ENCODE measurements at places on chromosomes 4 and X. TPM values are rescaled to one million over a fixed set of nuclear protein-coding genes. Genes with fewer than 3 reads are reported as not detected.

DNA sequence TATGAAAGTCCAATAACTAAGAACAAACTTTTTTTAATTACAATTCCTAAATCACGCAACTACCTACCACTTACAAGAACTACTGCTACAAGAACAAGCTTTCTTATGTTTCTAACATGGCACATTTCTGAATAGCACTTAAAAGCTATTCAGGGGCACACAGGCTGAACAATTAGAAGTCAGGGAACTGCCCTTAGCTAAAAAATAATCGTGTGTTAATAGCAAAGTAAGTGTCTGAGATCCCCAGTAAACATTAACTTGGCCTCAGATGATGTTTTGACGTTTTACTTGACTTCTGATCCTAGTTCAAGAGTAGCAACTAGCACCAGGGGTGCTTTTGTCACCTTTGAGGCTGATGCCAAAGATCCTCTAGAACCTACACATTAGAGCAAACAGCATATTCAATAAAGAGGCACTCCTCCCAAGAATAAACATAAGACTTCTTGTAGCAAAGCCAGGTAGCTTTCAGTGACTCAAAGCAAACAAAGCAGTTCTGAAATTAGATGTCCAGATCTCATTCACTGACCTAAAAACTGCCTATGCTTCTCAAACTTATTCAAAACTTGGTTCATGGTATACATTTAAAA is 16.2 kb downstream of the SPOCK3 start:
- no peak for DNase-seq
- H3K36me3 ChIP-seq: no peaks in the 10 kb centered on the region
- H3K27ac ChIP-seq: no peak overlapping the region
- H3K27me3 ChIP-seq: no peaks in the 10 kb centered on the region
- no peaks in the 10 kb centered on the region for H3K4me1 ChIP-seq
- H3K4me3 ChIP-seq: no peak overlapping the region

- peak; percentile 62 for DNase-seq
- H3K27me3 ChIP-seq: no peaks in the 10 kb centered on the region
- no peaks in the 10 kb centered on the region for H3K4me1 ChIP-seq
- H3K4me3 ChIP-seq: no peak overlapping the region
- no peak overlapping the region for H3K27ac ChIP-seq
These were observed 5.2 kb upstream of the SORCS2 start for GRCh38 chr4:7187168-7187535.

DNA sequence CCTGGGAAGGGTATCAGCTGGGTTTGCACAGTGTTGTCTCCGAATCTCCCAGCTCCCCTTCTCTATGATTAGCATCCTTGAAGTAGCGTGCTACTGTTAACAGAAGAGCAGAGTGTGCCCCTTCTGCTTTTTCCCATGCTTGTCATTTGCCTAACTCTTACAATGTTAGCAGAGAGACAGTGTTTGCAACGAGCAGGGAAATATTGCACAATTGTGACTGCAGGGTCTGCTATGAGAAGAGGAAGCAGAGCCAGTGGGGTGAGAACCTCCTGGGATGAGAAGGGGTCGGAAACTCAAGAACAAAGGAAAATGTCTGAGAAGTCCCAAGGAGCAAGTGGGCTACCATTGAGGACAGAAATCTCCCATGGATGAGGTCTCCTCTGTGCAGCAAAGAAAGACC is 7.8 kb upstream of the CHRNA9 start:
- H3K4me1 ChIP-seq: no peaks in the 10 kb centered on the region
- DNase-seq: no peak
- no peaks in the 10 kb centered on the region for H3K27me3 ChIP-seq

- peak; percentile 69 for DNase-seq
- H3K36me3 ChIP-seq: no peaks in the 10 kb centered on the region
- no peaks in the 10 kb centered on the region for H3K27me3 ChIP-seq
These were observed 143.9 kb downstream of the BCOR start for GRCh38 chrX:39953879-39954278.

Gene TLR3
- total RNA-seq: 6.2 TPM

Gene SLITRK4
- 3.3 TPM for total RNA-seq

- H3K36me3 ChIP-seq: no peaks in the 10 kb centered on the region
- no peaks in the 10 kb centered on the region for H3K27me3 ChIP-seq
- no peak for DNase-seq
These were observed 29.4 kb upstream of the KIAA0232 start for GRCh38 chr4:6753103-6753560.

Gene SMR3B
- not detected for total RNA-seq

Gene CLDN22
- total RNA-seq: not detected

Gene HERC6
- total RNA-seq: 9.5 TPM

Gene NUDT9
- total RNA-seq: 22.2 TPM

Gene BTK
- total RNA-seq: 21.0 TPM

- no peak for DNase-seq
- no peaks in the 10 kb centered on the region for H3K27me3 ChIP-seq
- no peak overlapping the region for H3K4me3 ChIP-seq
- no peak overlapping the region for H3K27ac ChIP-seq
- H3K4me1 ChIP-seq: no peaks in the 10 kb centered on the region
- no peaks in the 10 kb centered on the region for H3K36me3 ChIP-seq
These were observed 82.4 kb downstream of the DLG3 start for GRCh38 chrX:70527053-70527452.

DNA sequence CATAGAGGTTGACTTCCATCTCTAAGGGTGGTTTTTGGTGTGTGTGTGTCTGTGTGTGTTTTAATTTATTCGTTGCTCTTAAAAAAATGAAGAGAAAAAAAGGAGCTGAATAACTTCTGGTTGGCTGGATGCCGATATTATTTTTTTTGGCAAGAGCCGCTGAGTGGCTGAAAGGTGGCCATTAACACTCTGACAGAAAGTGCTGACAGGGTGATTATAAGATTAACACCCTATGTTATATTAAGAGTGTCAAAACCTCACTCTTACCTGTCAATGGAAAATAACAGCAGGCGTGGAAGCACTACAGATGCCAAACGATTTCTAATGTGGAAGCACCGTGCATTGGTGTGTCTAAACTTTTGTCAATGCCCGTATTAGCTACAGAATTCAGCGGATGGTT is 622.5 kb downstream of the ANKRD50 start:
- no peak overlapping the region for H3K27ac ChIP-seq
- no peaks in the 10 kb centered on the region for H3K36me3 ChIP-seq
- no peak for DNase-seq
- H3K27me3 ChIP-seq: no peaks in the 10 kb centered on the region

- no peak for DNase-seq
- no peaks in the 10 kb centered on the region for H3K4me1 ChIP-seq
- no peaks in the 10 kb centered on the region for H3K27me3 ChIP-seq
- H3K4me3 ChIP-seq: no peak overlapping the region
These were observed 92.3 kb downstream of the RLIM start for GRCh38 chrX:74521961-74522751.

DNA sequence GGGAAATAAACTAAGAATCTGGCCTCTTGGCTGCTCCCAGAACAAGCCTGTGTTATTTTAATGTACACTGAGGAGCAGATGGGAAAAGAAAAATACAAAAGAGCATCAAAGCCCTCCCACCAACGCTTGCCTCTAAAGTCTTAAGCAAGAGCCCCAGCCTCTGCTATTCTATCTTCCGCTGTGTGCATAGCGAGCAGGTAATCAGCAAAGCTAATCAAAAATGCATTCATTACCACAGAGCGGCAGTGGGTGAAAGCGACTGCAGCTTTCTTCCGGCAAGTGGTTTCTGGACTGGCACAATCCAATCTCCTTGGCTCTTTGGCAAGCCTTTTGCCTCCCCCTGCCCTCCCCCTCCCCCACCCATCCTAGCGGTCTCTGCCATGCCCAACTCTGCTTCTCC is 13.5 kb upstream of the GRIA3 start:
- H3K27ac ChIP-seq: no peak overlapping the region
- no peak overlapping the region for H3K4me3 ChIP-seq
- no peaks in the 10 kb centered on the region for H3K27me3 ChIP-seq
- no peaks in the 10 kb centered on the region for H3K36me3 ChIP-seq

GRCh38 chr4:41561244-41561643 is 23.3 kb downstream of the LIMCH1 start:
- no peak overlapping the region for H3K4me3 ChIP-seq
- no peak for DNase-seq
- no peaks in the 10 kb centered on the region for H3K27me3 ChIP-seq
- no peak overlapping the region for H3K27ac ChIP-seq
- H3K4me1 ChIP-seq: peaks cover 13% of the 10 kb centered on the region

GRCh38 chr4:182010876-182011275 is 232.3 kb upstream of the TENM3 start:
- H3K27me3 ChIP-seq: no peaks in the 10 kb centered on the region
- H3K4me3 ChIP-seq: no peak overlapping the region

Gene MAGEB18
- total RNA-seq: not detected

GRCh38 chr4:2274320-2275043 is 12.6 kb upstream of the MXD4 start:
- H3K27ac ChIP-seq: no peak overlapping the region
- no peak overlapping the region for H3K4me3 ChIP-seq
- H3K4me1 ChIP-seq: no peaks in the 10 kb centered on the region
- no peaks in the 10 kb centered on the region for H3K36me3 ChIP-seq

- no peaks in the 10 kb centered on the region for H3K27me3 ChIP-seq
- H3K36me3 ChIP-seq: no peaks in the 10 kb centered on the region
- no peak for DNase-seq
- H3K27ac ChIP-seq: no peak overlapping the region
- H3K4me1 ChIP-seq: no peaks in the 10 kb centered on the region
- H3K4me3 ChIP-seq: no peak overlapping the region
These were observed 238.2 kb downstream of the C4orf33 start for GRCh38 chr4:129334136-129334535.

Gene CXCL3
- total RNA-seq: 3.2 TPM

Gene MID2
- total RNA-seq: 23.3 TPM

DNA sequence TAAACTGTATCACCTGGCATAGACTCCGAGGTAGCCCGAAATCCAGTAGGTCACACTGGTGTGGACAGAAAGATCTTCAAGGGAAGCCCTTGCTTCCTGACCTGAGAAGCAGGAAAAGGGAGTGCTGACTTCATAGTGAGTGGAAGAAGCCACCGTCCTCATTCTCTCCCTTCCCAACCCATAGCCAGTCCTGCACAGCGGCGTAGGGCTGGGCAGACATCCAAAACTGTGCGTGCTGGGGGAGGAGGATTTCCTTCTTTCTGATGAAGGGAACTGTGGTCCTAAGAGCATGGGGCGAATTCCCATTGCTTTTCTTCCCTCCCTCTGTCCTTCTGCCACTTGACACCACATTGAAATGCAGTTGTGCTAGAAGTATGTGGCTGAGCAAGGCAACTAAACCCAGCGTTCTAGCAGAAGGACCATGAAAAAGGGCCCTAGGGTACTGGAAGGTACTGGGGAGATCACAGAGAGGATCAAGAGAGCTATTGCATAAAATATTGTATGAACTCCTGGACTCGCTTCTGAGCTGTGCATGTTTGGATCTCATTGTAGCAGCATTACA is 66.9 kb downstream of the STOX2 start:
- no peak overlapping the region for H3K27ac ChIP-seq
- no peak for DNase-seq
- no peaks in the 10 kb centered on the region for H3K4me1 ChIP-seq
- no peak overlapping the region for H3K4me3 ChIP-seq
- H3K27me3 ChIP-seq: no peaks in the 10 kb centered on the region

Gene SSX4
- not detected for total RNA-seq

DNA sequence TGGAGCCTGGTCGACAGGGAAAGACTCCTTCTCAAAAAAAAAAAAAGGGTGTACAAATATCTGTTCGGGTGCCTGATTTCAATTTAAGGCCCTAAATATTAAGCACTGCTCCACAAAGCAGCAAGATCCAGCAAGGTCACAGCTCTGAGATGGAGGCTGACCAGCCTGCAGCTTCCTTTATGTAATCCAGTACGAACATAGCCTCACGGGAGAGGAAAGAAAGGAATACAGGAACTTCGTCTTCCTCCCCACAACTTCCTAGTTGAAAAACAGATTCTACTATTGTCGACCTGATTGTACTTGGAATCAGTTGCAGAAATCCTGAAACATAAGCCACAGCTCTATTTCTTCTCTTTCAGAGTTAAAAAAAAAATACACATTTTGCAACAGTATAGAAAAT is 53.5 kb upstream of the TBC1D9 start:
- H3K36me3 ChIP-seq: no peaks in the 10 kb centered on the region
- H3K27ac ChIP-seq: no peak overlapping the region
- no peaks in the 10 kb centered on the region for H3K27me3 ChIP-seq

Gene DRP2
- total RNA-seq: 1.9 TPM

Gene CT83
- total RNA-seq: not detected

DNA sequence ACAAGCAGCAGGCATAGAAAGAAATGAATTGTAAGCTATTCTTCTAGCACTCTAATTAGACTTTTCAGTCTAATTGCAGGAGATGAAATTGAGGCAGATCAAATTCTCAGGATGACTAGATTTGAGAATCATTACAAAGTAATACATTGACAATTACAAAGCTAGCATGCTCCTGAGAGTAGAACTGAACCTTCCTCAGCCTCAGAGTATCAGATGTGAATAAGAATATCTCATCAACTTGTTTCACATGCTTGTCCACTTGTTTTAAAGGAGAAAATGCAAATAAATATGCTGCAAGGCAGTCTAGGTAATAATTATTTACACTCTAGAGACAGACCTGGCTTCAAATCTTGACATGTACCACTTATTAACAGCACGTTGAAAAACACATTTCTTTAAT is 491.0 kb upstream of the MAGEB2 start:
- no peak overlapping the region for H3K4me3 ChIP-seq
- H3K4me1 ChIP-seq: no peaks in the 10 kb centered on the region
- no peaks in the 10 kb centered on the region for H3K36me3 ChIP-seq
- no peak for DNase-seq
- H3K27ac ChIP-seq: no peak overlapping the region

DNA sequence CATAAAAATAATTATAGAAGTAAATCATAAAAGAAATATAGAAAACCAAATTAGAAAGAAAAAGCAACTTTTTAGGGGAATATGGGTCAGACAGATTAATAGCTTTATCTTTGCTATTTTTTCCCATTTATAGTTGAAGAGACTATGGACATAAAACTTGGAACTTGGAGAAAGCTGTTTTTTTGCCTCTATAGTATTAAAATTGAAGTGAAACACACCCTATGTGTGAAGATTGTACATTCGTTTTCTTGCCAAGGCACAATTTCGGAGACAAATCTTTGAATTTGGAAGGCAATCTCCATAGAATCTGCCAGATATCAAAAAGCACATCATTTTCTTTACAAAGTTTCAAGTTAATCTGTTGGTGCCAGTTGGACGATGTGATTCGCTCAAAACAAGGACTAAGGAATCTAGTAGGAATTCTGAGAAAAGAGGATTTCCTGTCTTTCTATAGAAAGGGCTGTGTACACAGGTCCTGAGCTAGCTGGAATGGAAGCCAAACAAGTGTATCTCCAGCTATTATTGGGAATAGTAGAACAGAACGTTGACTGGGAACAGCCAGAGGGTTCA is 156.3 kb downstream of the SLC7A11 start:
- H3K27ac ChIP-seq: no peak overlapping the region
- H3K4me1 ChIP-seq: no peaks in the 10 kb centered on the region
- H3K27me3 ChIP-seq: no peaks in the 10 kb centered on the region

DNA sequence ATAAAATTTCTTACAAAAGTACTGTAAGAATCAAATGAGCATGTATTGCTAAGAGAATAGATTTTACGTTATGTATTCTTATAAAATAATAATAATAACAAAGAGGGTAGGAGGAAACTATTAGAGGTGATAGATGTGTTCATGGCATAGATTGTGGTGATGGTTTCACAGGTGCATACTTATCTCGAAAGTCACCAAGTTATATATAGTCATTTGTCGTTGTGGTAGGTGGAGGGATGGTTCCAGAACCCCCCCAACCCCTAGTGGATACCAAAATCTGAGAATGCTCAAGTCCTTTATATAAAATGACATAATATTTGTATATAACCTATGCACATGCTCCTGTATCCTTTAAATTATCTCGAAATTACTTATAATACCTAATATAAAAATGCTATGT is 36.7 kb upstream of the H2AZ1 start:
- no peaks in the 10 kb centered on the region for H3K4me1 ChIP-seq
- no peak overlapping the region for H3K27ac ChIP-seq
- no peaks in the 10 kb centered on the region for H3K27me3 ChIP-seq

Gene TMPRSS11A
- not detected for total RNA-seq

Measured in aorta (tissue), 5 donors.